Fibroblast of lung (primary cell): ENCODE measurements at places on chromosomes 3 and 15. TPM values are rescaled to one million over a fixed set of nuclear protein-coding genes. Genes with fewer than 3 reads are reported as not detected.

- no peaks in the 10 kb centered on the region for H3K4me1 ChIP-seq
- no peak overlapping the region for H3K4me3 ChIP-seq
- H3K27me3 ChIP-seq: no peaks in the 10 kb centered on the region
- no peak overlapping the region for H3K27ac ChIP-seq
- no peak for DNase-seq
- H3K36me3 ChIP-seq: no peaks in the 10 kb centered on the region
Observed at GRCh38 chr3:188031121-188031520, 122.8 kb upstream of the LPP start.

GRCh38 chr3:57006949-57007419 is 53.5 kb upstream of the SPATA12 start:
- DNase-seq: peak; percentile 52
- peaks cover 13% of the 10 kb centered on the region for H3K4me1 ChIP-seq
- H3K27ac ChIP-seq: peak overlapping the region; percentile 85
- H3K4me3 ChIP-seq: no peak overlapping the region
- no peaks in the 10 kb centered on the region for H3K27me3 ChIP-seq

DNA sequence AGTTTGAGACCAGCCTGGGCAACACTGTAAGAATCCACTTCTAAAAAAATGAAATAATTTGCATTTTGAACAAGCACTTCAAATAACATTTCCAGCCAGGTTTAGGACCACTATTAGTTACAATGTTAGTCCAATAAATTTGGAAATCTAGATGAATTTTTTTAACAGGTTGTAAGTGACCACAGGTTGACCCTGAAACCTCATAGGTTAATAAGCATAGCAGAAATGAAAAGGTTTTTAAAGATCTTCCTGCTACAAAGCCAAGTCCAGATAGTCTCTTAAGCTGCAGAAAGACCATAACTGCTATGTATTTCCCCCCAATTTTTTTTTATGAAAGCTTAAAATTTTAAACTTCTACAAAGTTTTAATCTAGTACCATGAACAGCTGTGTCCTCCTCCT is 1.5 kb upstream of the NIT2 start:
- no peak overlapping the region for H3K27ac ChIP-seq
- no peaks in the 10 kb centered on the region for H3K27me3 ChIP-seq
- DNase-seq: no peak

DNA sequence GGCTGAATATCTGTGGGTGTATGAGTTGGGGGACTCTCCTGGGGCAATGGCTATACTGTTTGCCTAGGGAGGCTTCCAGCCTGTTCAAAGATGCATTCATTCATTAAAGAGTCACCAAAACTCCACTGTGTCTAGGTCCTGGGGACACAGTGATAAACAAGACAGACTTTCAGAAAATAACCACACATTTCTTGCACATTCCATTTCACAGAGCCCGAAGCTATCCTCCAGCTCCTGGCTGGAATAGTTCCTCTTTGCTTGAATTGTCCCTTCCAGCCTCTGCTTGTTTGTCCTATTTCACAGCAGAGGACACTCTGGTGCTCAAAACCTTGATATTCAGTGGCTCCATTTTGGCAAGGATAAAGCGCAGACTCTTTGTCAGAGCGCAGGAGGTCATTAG is 61.7 kb upstream of the ITGA11 start:
- H3K36me3 ChIP-seq: no peaks in the 10 kb centered on the region
- H3K27ac ChIP-seq: no peak overlapping the region
- H3K4me3 ChIP-seq: no peak overlapping the region
- H3K27me3 ChIP-seq: peaks cover 22% of the 10 kb centered on the region
- no peak for DNase-seq
- H3K4me1 ChIP-seq: no peaks in the 10 kb centered on the region

DNA sequence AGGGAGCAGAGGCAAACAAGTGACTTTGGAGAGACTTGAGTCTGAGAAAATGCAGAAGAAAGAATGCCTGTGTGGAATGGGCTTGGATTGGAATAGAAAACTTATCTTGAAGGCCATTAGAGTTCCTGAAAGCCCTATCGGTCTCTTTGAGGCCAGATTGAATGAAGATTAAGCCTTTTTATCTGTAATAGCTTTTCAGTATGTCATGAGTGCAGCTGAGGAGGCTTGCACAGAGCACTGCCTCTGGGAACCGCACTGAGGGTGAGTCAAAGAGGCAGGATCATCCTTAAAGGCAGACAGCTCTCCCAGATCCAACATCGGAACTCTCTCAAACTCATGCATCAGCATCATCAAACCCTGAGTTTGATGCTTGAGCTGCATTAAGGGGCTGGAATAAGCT is 515.2 kb downstream of the NTRK3 start:
- H3K36me3 ChIP-seq: no peaks in the 10 kb centered on the region
- H3K27me3 ChIP-seq: no peaks in the 10 kb centered on the region
- no peak overlapping the region for H3K27ac ChIP-seq

GRCh38 chr15:86061581-86061980 is 18.1 kb upstream of the AGBL1 start:
- DNase-seq: no peak
- no peaks in the 10 kb centered on the region for H3K27me3 ChIP-seq
- H3K4me3 ChIP-seq: no peak overlapping the region
- H3K27ac ChIP-seq: no peak overlapping the region
- H3K36me3 ChIP-seq: no peaks in the 10 kb centered on the region

DNA sequence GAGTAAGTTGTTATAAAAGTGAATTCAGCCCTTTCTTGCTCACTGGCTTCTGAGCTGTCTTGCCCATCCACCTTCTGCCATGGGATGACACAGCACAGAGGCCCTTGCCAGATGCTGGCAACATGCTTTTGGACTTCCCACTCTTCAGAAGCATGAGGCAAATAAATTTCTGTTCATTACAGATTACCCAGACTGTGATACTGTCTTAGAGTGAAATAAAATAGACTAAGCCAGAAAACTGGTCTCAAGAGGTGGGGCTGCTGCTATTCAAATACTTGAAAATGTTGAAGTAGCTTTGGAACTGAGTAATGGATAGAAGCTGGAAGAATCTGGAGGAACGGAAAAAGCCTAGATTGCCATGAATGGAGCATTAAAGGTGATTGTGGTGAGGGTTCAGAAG is 170.4 kb downstream of the ZMAT3 start:
- no peaks in the 10 kb centered on the region for H3K36me3 ChIP-seq
- DNase-seq: no peak
- no peak overlapping the region for H3K4me3 ChIP-seq
- no peak overlapping the region for H3K27ac ChIP-seq
- no peaks in the 10 kb centered on the region for H3K27me3 ChIP-seq

GRCh38 chr3:172286548-172287148 is 161.6 kb downstream of the GHSR start:
- DNase-seq: no peak
- peaks cover 6% of the 10 kb centered on the region for H3K36me3 ChIP-seq
- H3K27me3 ChIP-seq: no peaks in the 10 kb centered on the region
- no peaks in the 10 kb centered on the region for H3K4me1 ChIP-seq
- no peak overlapping the region for H3K4me3 ChIP-seq

GRCh38 chr3:100968932-100969906 is 24.0 kb downstream of the ABI3BP start:
- no peaks in the 10 kb centered on the region for H3K4me1 ChIP-seq
- peak; percentile 60 for DNase-seq
- H3K27ac ChIP-seq: no peak overlapping the region
- no peaks in the 10 kb centered on the region for H3K27me3 ChIP-seq

GRCh38 chr3:156433910-156434309 is 121.0 kb downstream of the SSR3 start:
- no peaks in the 10 kb centered on the region for H3K4me1 ChIP-seq
- no peak overlapping the region for H3K27ac ChIP-seq
- no peak overlapping the region for H3K4me3 ChIP-seq
- no peaks in the 10 kb centered on the region for H3K27me3 ChIP-seq

GRCh38 chr3:114566767-114567166 is 272.9 kb downstream of the TIGIT start:
- H3K27me3 ChIP-seq: no peaks in the 10 kb centered on the region
- H3K4me1 ChIP-seq: no peaks in the 10 kb centered on the region
- DNase-seq: no peak
- H3K27ac ChIP-seq: no peak overlapping the region

- DNase-seq: no peak
- H3K27me3 ChIP-seq: no peaks in the 10 kb centered on the region
- no peaks in the 10 kb centered on the region for H3K4me1 ChIP-seq
- no peak overlapping the region for H3K27ac ChIP-seq
- no peak overlapping the region for H3K4me3 ChIP-seq
Observed at GRCh38 chr3:124163689-124164088, 171.8 kb upstream of the ROPN1 start.

- no peaks in the 10 kb centered on the region for H3K27me3 ChIP-seq
- no peaks in the 10 kb centered on the region for H3K36me3 ChIP-seq
- no peak overlapping the region for H3K4me3 ChIP-seq
- DNase-seq: no peak
Observed at GRCh38 chr3:156140001-156140595, 19.7 kb downstream of the KCNAB1 start.

DNA sequence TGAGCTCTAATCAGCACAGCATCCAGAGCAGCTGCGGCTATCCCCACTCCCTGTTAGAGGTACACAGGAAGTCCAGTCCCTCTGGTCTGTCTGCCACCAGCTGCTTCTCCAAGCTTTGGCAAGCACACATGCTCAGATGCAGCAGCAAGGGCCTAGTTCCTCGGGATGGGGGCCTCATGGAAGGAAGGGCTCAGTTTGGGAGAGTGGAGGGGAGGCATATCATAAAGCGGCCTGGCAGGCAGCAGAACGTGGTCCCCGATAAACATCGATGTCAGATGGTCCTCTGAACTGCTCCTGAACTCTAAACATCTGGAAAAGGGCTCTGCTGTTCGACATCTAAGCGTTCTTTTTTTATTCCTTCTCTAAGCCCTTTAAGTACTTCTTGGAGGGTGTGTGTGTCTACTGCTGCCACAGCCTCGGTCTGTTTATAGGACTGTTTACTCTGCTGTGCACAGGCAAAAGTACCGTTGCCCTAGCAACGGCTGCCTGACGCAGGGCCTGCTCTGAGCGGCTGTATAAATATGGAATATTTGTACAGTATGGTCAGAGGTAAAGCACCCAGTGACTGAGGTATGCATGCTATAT is 74.6 kb downstream of the PRICKLE2 start:
- peak overlapping the region; percentile 98 for H3K27ac ChIP-seq
- H3K4me1 ChIP-seq: peaks cover 19% of the 10 kb centered on the region
- H3K27me3 ChIP-seq: no peaks in the 10 kb centered on the region
- peak; percentile 92 for DNase-seq
- H3K36me3 ChIP-seq: peaks cover 12% of the 10 kb centered on the region
- H3K4me3 ChIP-seq: no peak overlapping the region

- H3K4me3 ChIP-seq: peak overlapping the region; percentile 60
- no peaks in the 10 kb centered on the region for H3K4me1 ChIP-seq
- no peaks in the 10 kb centered on the region for H3K36me3 ChIP-seq
- DNase-seq: peak; percentile 33
- no peaks in the 10 kb centered on the region for H3K27me3 ChIP-seq
Observed at GRCh38 chr3:142577696-142578328, 721 bp downstream of the ATR start.

DNA sequence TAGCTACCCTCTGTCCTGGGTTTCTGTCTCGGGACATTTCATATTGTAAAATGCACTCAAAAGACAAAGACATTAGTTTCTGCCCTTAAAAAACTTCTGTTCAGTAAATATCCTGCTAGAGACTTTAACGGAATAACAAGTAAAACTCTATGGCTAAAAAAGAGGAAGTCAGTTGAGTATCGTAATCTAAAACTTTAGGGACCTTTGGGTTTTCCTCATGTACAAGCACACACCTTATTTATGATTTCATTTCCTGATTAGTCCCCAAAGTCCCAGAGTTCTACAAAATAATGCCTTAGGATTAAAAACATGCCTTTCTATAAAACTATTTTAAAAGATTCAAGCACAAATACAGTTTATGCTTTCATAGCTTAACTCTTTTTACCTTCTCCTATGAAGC is 585.9 kb downstream of the UNC13C start:
- no peaks in the 10 kb centered on the region for H3K36me3 ChIP-seq
- H3K4me3 ChIP-seq: no peak overlapping the region
- DNase-seq: no peak
- H3K27me3 ChIP-seq: no peaks in the 10 kb centered on the region
- H3K4me1 ChIP-seq: no peaks in the 10 kb centered on the region
- no peak overlapping the region for H3K27ac ChIP-seq

GRCh38 chr3:145209561-145209960 is 951.4 kb downstream of the PLOD2 start:
- H3K27me3 ChIP-seq: no peaks in the 10 kb centered on the region
- no peak overlapping the region for H3K27ac ChIP-seq
- H3K4me3 ChIP-seq: peak overlapping the region; percentile 57
- peak; percentile 57 for DNase-seq

DNA sequence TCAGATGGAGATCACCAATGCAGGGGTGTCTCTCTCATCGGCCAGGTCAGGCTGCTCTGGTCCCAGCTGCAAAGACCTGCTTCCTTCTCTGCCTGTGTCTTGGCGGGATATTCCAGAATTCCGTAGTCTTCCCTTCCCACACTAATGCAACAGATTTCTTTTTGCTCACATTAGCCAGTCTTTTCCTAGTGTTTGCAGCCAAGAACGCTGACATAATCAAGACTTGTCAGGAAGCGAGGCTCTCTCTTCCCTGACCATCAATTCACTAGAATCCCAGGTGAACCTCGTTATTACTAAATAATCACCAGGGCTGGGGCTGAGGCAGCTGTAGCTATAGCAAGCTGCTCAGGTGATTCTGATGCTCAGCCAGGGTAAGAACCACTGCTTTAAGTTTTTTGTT is 43.2 kb upstream of the ACKR4 start:
- no peaks in the 10 kb centered on the region for H3K36me3 ChIP-seq
- H3K27me3 ChIP-seq: no peaks in the 10 kb centered on the region
- H3K4me3 ChIP-seq: no peak overlapping the region
- DNase-seq: no peak
- no peak overlapping the region for H3K27ac ChIP-seq
- peaks cover 9% of the 10 kb centered on the region for H3K4me1 ChIP-seq

DNA sequence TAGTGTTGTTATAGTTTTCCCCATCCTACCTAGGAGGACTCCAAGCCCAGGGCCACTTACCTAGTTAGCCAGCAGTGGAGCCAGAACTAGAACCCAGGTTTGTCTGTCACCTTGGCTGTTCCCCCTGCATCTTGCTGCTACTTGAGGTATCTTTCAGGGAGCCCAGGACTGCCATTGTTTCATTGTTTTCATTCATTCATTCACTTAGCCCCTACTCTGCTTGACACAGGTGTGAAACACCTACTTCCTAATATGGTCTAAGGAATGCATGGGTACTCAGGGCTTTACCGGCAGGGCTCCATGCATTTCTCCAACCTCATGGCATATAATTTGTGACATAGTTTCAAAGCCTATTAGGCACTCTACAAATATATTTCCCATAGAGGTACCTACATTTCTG is 266.6 kb upstream of the TPM1 start:
- no peak for DNase-seq
- no peak overlapping the region for H3K4me3 ChIP-seq
- H3K36me3 ChIP-seq: no peaks in the 10 kb centered on the region
- no peaks in the 10 kb centered on the region for H3K27me3 ChIP-seq
- H3K4me1 ChIP-seq: no peaks in the 10 kb centered on the region

Gene LIPH
- total RNA-seq: under 0.01 TPM in 1 of 2 replicates, not detected in the other

Gene CPA3
- total RNA-seq: not detected in 2 replicates

Gene NAALADL2
- total RNA-seq: 5.6 and 11.6 TPM in 2 replicates

Gene CYP11A1
- total RNA-seq: 0.33 and 0.51 TPM in 2 replicates

Gene NRROS
- under 0.01 and 0.33 TPM in 2 replicates for total RNA-seq

Gene MESP2
- 0.77 and 0.99 TPM in 2 replicates for total RNA-seq

Gene RTP1
- under 0.01 TPM in 1 of 2 replicates, not detected in the other for total RNA-seq

Gene TM4SF18
- not detected in 2 replicates for total RNA-seq
